Kidney (tissue), 22 donors: ENCODE measurements at places on chromosomes 3 and 15. TPM values are rescaled to one million over a fixed set of nuclear protein-coding genes. Genes with fewer than 3 reads are reported as not detected.

Gene RAB27A
- total RNA-seq: 45.8 TPM

Gene CASR
- total RNA-seq: 72.8 TPM

Gene IL17RC
- total RNA-seq: 27.5 TPM

Gene INTS14
- total RNA-seq: 37.1 TPM

Gene GOLGA6L7
- not detected for total RNA-seq

Gene NR2C2
- 43.6 TPM for total RNA-seq

Gene KNG1
- 8.7 TPM for total RNA-seq

Gene CMTM7
- 38.2 TPM for total RNA-seq

Gene OR4M2
- total RNA-seq: not detected

Gene LDHAL6B
- not detected for total RNA-seq

Gene GRK7
- total RNA-seq: not detected

Gene GP5
- 0.22 TPM for total RNA-seq

Gene PCOLCE2
- 1.9 TPM for total RNA-seq

Gene TIMP4
- 7.6 TPM for total RNA-seq
